Renal pelvis (tissue), 12 donors: ENCODE measurements at places on chromosomes 3 and 15. TPM values are rescaled to one million over a fixed set of nuclear protein-coding genes. Genes with fewer than 3 reads are reported as not detected.

DNA sequence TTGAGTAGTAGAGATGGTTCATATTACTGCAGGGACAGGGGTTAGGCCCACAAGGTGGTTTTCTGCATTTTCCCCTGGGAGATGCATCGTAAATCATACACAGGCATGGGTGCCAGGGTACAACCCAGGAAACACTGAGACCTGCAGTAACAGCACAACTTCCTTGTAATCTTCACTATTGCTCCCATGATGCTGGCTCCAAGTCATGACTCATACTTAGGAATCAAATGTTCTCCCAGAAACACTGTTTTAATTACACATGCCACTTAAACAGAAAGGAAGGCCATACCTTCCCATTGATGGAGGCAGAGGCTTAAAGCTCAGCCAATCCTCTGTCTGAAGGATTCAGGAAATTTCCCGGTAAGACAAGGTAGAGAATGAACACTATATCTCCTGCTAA, 106.5 kb downstream of the ERC2 start:
- DNase-seq = no peak

CADPS gene
- 2.5 TPM for polyA plus RNA-seq

GRCh38 chr3:96622878-96623277, 191.5 kb upstream of the EPHA6 start:
- DNase-seq = no peak

STRIT1 gene
- 1.7 TPM for polyA plus RNA-seq

- DNase-seq = no peak
These were observed 3.9 kb downstream of the NSUN3 start for GRCh38 chr3:94066506-94067500.

DNA sequence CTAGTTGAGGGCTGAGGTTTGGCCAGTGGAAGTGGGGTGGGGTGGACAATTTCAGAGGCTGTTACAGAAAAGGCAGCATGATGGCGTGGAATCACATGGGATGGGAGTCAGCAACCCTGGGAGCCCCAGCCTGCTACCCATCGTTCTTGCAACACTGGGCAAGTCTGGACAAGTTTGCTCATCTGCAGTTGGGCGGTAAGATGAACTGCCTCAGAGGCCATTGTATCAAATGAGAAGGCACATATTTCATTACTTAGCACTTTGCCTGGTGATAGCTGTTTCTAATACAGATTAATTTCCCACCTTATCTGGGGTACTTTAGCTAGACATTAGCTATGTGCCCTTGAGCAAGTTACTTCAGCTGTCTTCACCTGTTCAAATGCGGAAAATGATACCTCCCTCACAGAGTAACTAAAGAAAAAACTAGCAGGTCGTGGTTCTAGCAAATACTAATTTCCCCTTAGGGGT, 248.9 kb downstream of the THSD4 start:
- DNase-seq = no peak

FETUB gene
- polyA plus RNA-seq = 0.84 TPM

DNA sequence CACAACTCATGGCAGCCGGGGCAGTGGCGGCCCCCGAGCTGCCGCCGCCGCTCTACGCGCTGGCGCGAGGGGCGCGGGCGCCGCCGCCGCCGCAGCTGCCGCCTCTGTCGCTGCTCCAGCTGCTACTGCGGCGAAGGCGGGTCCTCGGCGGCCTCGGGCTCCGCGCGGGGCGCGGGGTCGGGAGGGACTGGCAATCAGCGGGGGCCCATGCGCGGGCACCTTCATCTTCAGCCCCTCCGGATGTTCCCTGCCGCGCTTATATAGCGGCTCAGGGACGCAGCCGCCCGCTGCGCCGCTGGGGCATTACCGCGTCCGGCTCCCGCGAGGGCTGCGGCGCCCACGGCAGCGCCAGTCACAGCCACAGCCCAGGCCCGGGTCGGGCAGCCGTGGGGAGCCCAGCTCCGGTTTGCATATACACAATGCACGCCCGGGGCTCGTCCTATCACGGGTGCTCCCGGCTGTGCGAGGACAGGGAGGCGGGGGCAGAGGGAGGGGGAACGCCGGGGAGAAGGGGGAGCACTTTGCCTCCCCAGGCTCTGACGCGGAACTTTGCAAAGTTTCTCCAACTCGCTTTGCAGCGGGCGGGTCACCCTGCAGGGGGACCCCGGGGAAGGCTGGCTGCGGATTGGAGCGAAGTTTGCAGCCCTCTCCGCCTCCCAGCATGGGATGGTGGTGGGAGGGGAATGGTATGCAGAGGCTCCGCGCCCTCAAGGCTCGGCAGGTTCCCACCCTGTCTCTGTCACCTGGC, at the start of gene VGLL3:
TSS of gene VGLL3 (minus strand) at position 416 of the 748 bp plus-strand sequence. CDS start at position 10, 406 bp downstream.
- DNase-seq = peak; percentile 63

DNA sequence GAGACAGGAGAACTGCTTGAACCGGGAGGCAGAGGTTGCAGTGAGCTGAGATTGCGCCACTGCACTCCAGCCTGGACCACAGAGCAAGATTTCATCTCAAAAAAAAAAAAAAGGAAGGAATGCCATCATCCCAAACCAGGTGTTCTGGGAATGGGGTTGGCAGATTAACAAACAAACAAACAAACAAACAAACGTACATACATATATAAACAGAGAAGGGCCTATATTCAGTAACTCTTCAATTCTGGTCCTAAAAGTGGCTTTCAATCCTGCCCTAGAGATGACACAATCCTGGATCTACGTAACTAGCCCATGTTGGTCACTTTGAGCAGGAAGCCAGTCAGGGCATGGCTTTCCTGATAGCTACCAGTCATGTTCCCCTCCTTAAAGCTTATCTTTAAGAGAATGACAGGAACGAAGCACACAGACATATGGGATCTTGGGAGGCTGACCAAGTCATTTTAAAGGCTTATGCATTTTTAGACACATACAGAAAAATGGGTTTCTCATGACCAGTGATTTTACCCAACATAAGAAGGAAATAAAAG, 29.9 kb upstream of the RAB11A start:
- DNase-seq = no peak

PP2D1 gene
- polyA plus RNA-seq = 0.36 TPM

- no peak for DNase-seq
These were observed 3.8 kb downstream of the HEG1 start for GRCh38 chr3:125051715-125052581.

MST1R gene
- polyA plus RNA-seq = 1.7 TPM

SLC12A1 gene
- polyA plus RNA-seq = 352 TPM

DNA sequence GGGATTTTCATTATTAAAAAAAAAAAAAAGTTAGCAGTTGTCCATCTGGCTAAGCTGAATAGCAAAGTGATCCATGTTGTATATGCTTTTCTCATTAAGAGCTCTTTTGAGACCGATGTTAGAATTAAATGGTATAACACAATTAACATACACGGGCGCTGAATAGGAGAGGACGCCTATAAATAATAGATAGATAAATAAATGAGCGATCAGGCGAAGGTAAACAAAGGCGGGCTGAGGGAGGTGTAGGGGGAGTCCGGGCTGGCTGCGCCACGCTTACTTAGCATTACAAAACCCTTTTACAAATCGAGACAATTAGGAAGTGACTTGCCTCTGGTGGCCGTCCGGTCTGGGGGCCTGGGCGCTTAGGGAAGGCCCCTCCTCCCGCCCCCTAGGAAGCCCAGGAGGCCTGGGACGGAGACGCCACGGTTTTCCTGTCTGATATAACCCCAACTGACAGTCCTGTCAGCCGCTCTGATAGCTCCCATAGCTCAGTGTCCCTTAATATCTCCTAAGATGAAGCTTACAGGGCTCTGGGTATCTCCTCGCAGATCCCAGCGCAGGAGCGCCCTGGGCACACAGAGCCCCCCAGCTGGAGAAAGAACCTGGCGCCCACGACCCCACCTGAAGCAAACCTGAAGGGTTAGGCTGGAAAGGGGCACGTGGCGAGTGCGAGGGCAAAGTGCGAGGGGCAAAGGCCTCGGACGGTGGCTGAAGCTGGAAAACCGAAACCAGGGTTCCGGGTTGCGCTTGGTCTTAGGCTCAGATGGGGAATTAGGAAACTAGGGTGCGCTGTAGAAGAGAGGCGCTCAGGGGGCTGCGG, 3.6 kb downstream of the SOX14 start:
- DNase-seq = no peak

DNA sequence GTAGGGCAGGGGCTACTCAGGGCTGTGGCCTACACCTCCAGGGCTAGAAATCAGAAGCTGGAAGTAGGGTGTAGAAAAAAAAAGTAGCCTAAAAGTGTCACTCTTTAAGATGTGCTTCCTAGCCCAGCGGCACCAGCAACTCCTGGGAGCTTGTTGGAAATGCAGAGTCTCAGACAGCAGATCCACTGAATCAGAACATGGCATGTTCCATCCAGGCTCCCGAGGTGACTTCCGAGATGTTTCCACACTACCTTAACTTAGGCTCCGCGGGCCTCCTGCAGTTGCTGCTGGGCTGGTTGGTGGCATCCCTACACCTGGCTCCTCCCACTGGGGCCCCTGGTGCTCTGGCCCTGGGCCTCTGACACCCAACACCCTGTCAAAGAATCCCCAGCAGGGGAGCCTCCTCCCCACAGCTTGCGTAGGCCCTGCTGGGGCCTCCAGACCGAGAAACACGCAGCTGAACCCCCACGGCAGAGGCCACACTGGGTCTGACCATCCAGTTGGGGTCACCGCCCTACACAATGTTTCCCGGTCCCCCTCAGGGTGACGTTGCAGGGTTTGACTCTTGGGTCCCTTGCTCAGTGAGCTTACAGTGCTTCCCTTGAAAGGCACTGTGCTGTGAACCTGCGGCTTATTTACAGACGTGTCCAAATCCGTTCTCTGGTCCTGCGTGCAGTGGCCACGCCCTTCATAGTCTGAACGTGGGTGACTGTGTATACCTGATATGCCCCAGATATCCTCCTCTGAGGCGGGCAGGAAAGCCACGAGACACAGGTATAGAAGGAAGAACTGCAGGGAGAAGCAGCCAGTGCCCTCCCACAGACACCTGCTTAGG, 46.5 kb downstream of the FAM174B start:
- no peak for DNase-seq

SPINK8 gene
- 0.33 TPM for polyA plus RNA-seq

ST3GAL6 gene
- 81.5 TPM for polyA plus RNA-seq

ALPK3 gene
- 27.2 TPM for polyA plus RNA-seq

CEP70 gene
- polyA plus RNA-seq = 39.3 TPM

USF3 gene
- 22.0 TPM for polyA plus RNA-seq

GRCh38 chr3:76383781-76384180, 598.4 kb upstream of the ZNF717 start:
- no peak for DNase-seq

- DNase-seq = no peak
These were observed 113.1 kb downstream of the POLR2M start for GRCh38 chr15:57819646-57820045.

DNA sequence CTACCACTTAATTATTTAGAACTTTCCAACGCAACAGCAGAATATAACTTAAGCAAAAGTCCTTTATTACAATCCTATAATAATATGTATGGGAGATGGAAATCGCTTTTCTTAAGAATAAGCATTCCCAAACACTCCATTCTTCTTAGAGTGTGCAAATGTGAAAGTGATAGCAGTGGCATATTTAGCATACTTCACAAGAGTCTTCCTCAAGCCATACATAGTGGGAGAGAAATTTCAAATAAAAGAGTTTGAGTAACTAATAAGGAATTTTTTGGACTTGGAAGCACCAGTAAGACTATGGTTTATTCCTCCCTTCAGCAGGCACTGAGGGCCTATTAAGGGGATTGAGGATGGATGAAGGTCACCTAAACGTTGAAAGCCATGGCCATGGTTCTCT, 22.1 kb upstream of the BNC1 start:
- no peak for DNase-seq

- DNase-seq = no peak
These were observed 1.6 kb upstream of the VILL start for GRCh38 chr3:37988931-37989525.

CNTN4 gene
- polyA plus RNA-seq = 29.7 TPM

GRCh38 chr3:49386056-49386756, 25.6 kb downstream of the RHOA start:
- no peak for DNase-seq

- DNase-seq = no peak
These were observed 4.1 kb downstream of the TNFSF10 start for GRCh38 chr3:172518929-172519640.

PARP16 gene
- polyA plus RNA-seq = 17.2 TPM

DNA sequence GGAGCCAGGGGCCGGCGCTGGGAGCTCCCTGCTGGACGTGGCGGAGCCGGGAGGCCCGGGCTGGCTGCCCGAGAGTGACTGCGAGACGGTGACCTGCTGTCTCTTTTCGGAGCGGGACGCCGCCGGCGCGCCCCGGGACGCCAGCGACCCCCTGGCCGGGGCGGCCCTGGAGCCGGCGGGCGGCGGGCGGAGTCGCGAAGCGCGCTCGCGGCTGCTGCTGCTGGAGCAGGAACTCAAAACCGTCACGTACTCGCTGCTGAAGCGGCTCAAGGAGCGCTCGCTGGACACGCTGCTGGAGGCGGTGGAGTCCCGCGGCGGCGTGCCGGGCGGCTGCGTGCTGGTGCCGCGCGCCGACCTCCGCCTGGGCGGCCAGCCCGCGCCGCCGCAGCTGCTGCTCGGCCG, 1.5 kb downstream of the SMAD6 start:
- DNase-seq = no peak

GRCh38 chr15:36645106-36645505, 65.7 kb downstream of the CDIN1 start:
- no peak for DNase-seq

GRCh38 chr3:101010296-101010695, 17.1 kb upstream of the ABI3BP start:
- DNase-seq = no peak

GRCh38 chr3:9074079-9074478, 110.8 kb upstream of the RAD18 start:
- no peak for DNase-seq
